Thymus (tissue), 14 donors: ENCODE measurements at places on chromosomes 7 and 10. TPM values are rescaled to one million over a fixed set of nuclear protein-coding genes. Genes with fewer than 3 reads are reported as not detected.

The VSIR gene
- total RNA-seq, result 25.2 TPM

The LEP gene
- total RNA-seq, result 0.05 TPM

The ZNF736 gene
- 11.6 TPM for total RNA-seq

The PNLIPRP2 gene
- not detected for total RNA-seq
